Germinal center (tissue), 1 donor: ENCODE measurements at places on chromosomes 2 and 18.
A peak's percentile ranks its signal among the peaks of the same experiment; 100 is the strongest.

DNA sequence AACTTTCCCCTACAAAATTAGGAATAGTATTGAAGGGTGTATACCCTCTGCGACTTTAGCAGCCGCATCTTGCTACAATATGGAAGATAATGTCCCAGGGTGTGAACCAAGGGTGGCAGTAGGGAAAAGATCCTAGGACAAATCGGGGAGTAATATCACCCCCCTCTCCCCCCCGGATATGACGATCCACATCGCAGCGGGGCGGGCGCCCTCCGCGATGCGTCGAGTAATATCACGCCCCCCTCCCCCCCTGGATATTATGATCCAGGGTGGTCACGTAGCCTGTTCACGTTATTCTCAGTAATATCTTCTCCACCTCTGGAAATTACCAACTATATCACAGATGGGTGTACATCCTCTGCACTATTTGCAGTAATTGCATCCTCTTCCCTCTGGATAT lies 82.9 kb downstream of the DAPL1 start:
- DNase-seq: no peak

DNA sequence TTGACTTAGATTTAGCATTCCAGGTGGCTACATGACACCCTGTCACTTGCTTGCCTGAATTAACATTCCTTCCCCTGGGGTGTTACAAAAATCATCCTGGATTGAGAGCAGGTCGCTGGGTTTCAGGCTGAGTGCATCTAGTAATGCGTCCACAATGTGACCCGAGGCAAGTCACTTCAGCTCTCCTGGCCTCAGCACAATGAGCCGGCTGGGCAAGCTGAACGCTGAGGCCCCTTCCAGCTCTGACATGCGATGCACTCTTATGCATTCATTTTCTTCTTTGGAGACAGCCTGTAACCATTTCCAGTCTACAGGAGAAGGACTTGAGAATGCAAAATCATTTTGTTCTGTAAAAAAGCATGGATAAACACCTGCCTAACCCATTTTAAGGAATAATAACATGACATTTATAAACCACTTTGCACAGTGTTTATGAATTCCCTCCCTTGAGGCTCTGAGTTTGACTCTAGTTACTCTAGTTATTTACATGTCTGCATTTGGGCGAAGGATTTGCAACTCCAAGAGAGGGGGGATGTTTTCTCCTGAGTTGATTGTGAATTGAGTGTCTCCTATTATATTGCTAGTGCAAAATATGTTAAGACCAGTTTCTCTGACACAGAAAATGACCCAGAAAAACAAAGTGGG lies 63.0 kb upstream of the CPO start:
- DNase-seq: no peak

DNA sequence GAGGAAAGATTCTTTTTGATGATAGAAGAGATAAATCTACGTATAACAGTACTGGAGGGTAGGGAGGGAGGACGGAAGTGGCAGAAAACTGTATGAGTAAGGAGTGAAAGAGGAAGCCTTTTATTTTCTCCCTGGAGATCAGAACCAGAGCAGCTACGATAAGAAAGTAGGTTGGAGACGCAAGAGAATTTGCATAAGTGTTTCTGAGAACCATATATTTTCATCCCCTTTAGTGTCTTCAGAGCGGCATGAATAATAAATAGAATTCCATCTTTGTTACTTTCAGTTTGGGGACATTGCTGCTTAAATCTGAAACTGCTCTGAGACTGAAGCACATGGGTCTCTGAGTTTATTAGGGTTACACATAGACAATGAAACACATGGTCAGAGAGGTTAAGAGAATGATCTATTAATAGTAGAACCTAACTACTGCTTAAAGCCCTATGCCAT lies 230.2 kb upstream of the TNP1 start:
- peak; percentile 51 for DNase-seq

GRCh38 chr2:106965611-106966010 lies 79.6 kb upstream of the ST6GAL2 start:
- no peak for DNase-seq

GRCh38 chr18:37327063-37327577 lies 238.5 kb downstream of the CELF4 start:
- no peak for DNase-seq

DNA sequence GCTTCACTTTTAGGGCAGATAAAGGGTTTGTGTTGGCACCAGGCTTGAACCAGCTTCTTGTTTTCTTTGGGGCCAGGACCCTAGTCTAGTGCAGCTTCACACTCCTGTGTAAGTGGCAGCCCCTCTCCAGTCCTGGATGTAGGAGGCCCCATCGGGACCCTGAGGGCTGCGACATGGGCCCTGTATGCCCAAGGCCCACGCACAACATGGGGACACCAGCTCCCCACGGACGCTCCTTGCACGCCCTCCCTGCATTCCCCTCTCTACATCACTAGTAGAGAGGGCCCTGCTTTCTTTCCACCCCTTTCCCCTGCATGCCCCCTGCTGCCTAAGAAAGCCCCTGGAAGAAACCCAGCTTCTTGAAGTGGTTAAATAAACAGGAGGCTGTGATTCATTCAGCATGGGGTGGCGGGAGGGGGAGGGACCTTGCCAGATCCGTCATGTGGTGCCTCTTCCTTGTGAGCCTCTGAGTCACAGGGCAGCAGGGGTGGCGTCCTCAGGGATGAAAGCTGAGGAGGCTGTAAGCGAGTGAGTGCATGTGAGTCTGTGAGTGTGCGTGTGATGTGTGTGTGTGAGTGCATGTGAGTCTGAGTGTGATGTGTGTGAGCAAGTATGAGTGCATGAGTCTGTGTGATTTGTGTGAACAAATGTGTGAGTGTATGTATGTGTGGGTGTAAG lies 42.5 kb downstream of the COPS8 start:
- DNase-seq: no peak

GRCh38 chr2:41187376-41188122 lies 735.7 kb upstream of the SLC8A1 start:
- no peak for DNase-seq

GRCh38 chr2:69216535-69217332 lies 170.3 kb downstream of the GFPT1 start:
- DNase-seq: no peak

- DNase-seq: no peak
Observed at GRCh38 chr2:139260052-139260430, 479.9 kb upstream of the NXPH2 start.

GRCh38 chr2:46232860-46233259 lies 64.3 kb upstream of the EPAS1 start:
- no peak for DNase-seq

DNA sequence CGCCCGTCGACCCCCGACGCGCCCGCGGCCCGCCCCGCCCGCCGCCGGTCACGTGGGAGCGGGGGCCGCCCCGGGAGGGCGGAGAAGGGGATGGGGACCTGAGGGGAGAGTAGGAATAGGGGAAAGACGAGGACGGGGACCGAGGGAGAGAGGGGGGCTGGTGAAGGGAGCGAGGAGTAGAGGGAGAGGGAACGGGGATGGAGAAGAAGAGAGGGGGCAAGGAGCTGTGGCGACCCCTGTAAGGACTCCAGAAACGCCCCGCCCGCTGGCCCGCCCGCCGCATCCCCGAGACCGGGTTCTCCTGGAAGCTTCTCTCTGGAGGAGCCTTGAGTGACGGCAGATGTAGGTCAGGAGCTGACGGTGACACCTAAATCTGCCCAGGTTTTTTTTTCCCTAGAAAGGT lies 615 bp downstream of the ADNP2 start:
- no peak for DNase-seq

DNA sequence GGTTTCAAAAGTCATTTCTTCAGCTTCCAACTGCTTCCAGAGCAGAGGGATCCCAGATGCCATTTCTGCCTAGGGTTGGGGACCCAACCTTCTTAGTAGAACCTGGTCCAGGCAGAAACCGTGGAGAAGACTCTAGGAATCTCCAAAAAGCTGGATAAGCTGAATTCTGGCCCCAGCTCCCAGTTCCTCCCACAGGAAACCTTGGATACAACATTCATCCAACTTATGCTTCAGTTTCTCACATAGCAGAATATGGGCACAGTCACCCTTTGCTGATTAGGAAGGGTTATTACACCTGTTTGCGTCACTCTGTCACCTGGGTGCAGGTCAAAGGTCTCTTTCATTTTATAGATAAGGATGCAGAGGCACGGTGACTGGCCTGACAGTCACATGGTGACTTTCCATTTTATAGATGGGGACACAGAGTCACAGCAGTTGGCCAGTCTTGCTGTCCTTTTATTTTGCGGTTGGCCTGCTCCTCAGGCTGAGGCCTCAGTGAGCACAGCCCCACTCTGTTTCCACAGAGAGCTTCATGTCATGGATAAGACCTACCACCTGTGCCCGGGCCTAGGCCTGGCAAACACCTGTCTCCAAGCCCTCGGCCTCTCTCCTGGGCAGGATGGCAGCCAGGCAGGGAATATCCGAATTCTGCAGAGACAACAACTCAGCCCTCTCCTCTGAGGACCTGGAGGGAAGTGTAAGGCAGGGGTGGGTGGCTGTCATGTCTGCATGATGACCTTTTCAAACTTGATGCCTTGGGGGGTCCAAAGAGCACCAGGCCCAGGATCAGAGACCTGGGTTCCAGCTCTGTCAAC lies 148.8 kb downstream of the SMAD7 start:
- DNase-seq: no peak

DNA sequence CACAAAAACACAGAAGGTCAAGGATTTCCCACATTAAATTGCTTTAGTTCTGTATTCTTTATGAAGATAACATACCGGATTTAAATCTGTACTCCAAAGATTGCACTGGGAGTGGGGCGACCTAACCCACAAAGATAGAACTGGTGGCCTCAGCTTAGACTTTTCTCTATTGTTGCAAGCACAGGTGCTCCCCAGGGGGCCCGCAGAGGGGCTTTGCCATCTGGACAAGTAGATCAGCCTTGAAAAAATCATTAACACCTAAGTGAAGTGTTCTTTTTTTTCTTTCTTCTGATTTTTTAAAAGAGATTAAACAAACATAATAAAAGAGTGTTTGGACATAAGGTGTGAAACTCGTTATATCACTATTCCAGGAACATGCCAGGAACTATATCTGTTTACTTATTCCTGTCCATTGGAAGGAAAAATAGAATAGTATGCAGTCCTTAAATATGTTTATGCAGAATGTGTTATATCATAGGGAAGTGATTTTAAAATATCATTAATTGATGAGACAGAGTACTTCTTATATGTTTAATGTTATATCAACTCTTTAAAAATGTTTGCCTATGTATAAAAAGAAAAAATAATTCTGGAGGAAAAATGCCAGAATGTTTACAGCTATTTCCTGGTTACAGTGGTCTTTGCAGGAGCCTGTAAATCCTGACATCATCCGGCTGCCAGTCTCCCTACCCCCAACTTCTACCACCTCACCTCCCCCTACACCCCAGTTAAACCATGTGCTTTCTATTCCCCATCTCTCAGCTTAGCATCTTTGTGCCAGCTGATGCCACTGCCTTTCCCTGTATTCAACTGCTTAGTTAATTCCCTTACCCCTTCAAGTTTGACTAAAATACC lies 679.2 kb downstream of the CNTNAP5 start:
- DNase-seq: no peak

DNA sequence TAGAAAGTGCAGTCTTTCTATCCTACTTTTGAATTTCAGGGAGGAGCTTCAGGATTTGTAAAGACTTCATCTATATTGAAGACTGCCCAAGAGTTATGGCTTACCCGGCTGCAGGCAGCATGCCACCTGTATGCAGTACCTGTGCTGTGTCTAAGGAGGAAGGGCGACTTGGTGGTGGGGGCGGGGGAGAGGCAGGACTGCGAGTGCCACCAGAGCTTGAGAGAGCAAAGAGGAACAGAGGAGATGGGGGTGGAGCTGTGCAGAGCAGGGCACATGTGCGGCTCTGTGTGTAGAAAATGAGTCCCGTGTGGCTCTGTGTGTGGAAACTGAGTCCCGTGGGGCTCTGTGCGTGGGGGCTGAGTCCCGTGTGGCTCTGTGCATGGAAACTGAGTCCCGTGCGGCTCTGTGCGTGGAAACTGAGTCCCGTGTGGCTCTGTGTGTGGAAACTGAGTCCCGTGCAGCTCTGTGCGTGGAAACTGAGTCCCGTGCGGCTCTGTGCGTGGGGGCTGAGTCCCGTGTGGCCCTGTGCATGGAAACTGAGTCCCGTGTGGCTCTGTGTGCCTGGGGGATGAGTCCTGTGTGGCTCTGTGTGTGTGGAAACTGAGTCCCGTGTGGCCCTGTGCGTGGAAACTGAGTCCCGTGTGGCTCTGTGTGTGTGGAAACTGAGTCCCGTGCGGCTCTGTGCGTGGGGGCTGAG lies 43.2 kb downstream of the LDLRAD4 start:
- no peak for DNase-seq

DNA sequence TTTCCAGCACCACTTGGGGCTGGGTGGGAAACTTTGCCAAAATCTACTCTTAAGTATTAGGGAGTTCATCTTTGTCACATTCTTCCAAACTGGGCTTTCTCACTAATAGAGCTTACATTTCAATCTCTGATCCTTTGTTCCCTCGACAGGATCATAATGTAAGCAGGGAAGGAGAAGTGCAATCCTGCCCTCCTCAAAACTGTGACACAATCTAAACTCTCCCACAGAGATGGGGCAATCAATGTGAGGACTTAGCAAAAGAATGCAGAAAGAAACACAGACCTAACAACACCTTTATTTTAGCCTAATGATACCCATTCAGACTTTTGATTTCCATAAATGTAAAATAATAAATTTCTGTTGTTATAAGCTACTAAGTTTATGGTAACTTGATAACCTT lies 40.8 kb downstream of the DSEL start:
- no peak for DNase-seq
